ENCODE measurements at places on chromosomes 6 and 20.

GRCh38 chr20:38165089-38165965 lies at the start of gene TGM2:
TSS of gene TGM2 (minus strand) at chr20:38165270. CDS start at chr20:38165198, 72 bp downstream.
- peak; percentile 68 for DNase-seq

GRCh38 chr20:34708621-34709043 lies 4.5 kb downstream of the TP53INP2 start:
- peak; percentile 77 for DNase-seq

- no peak for DNase-seq
Measured at GRCh38 chr20:63265891-63266515, 6.6 kb upstream of the ARFGAP1 start.

- DNase-seq, result no peak
Measured at GRCh38 chr6:83958241-83958685, 75.3 kb upstream of the MRAP2 start.

- peak; percentile 65 for DNase-seq
Measured at GRCh38 chr6:32852844-32853540, 512 bp downstream of the TAP1 start.

DNA sequence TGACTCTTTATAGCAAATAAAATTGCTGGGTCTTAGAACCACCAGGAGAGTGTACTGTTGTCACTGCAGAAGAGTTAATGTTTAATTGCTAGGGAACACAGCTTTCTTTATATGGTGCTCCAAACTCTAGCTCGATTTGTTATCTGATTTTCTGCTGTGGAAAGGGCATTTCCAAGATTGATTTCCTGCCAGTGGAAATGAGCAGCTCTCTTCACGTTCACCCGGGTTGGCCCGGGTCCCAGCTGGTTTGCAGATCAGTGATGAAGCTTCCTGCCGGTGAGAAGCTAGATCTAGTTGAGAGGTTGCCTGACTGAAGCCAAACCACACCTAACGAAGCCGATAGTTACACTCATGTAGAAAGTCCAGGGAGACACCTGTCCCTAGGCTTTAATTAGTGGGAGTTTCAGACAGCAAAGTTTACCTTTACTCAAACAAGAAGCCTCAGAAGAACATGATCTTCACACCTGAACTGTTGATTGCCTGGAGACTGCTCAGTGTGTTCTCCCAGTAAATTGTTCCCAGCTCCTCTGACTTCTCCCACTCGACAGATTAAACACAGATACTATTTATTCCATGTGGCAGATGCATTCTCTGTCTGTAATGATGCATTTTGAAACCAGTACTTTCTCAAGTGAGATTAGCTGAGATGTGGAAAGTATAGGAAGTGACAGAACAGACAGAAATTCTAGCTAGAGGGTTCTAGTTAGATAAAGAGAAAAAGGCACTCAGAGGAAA lies 27.8 kb downstream of the PAQR8 start:
- DNase-seq, result peak; percentile 61

DNA sequence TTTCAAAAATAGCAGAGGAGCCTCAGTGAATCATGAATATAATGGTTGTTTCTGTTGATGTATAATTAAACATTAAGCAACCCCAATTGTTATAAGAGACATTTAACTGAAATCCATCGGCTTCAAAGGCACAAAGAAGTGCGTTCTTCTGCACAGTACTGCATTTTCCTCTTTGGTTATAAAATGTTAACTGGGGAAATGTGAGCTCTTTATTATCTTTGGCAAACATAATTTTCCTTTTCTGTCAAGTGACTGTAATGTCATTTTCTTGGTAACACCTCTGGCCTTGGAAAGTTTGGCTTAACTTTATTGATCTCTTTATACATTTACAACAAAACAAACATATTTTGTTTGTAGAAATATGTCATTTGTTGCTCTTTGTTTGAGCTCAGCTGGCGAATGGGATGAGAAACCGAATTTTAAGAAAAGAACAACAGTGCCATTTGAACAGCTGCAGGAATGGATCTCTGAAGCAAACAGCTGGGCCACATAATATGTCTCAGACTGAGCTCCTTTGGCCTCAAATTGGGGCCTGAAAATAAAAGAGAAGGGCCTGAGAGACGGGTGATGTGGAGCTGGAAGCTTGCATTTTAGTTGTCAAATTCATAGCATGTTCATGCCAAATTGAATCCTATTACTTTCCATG lies 427.0 kb upstream of the SPTLC3 start:
- no peak for DNase-seq

- DNase-seq, result peak; percentile 12
Measured at GRCh38 chr6:35088281-35089215, 52.6 kb downstream of the TCP11 start.

GRCh38 chr20:61628901-61629601 lies 377.0 kb downstream of the CDH4 start:
- DNase-seq, result no peak

DNA sequence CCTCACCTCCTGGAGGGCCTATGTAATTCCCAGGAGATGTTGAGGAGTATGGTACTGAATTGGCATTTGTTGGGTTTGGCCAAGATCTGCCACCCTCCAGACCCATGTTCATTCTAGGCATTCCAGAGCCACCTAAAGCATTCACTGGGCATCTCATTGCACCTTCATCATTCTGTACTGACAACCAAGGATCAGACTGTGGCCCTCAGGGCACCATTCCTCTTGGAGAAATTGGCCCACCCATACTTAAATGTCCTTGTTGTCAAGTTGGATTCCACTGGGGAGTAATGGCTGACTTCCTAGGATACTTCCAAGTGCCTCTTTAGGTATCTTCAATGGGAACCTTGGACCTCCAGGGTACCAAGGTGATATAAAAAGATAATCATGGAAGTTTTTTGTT lies 16.8 kb upstream of the IBTK start:
- DNase-seq, result no peak

- DNase-seq, result no peak
Measured at GRCh38 chr20:35503281-35503680, 26.2 kb downstream of the C20orf173 start.

- no peak for DNase-seq
Measured at GRCh38 chr20:31861135-31861384, 9.3 kb downstream of the DUSP15 start.

GRCh38 chr20:62991196-62991807 lies 15.5 kb downstream of the BHLHE23 start:
- no peak for DNase-seq

DNA sequence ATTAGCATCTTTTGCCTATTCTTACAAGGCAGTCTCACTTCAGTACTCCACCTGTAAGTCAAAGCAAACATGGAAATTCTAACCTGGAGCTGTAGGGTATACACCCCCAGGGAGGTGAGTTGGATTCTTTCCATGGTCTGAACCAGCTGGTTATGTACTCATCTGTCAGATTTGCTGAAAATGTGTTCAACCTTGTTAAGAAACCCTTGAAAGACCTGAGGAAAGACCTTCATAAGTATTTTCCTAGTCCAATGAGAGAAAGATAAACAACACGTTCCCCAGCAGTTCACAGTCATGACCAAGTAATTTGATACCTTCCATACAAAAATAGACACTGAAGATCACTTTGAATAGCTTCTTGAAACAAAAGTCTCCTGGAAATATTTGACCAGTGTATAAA lies 42.5 kb downstream of the ID4 start:
- no peak for DNase-seq

Data from stimulated activated CD8-positive, alpha-beta memory T cell treated with anti-CD3 and anti-CD28 coated beads, Interleukin-4, amount 100 ng/mL, for 48 hours (primary cell).